ENCODE measurements at places on chromosomes 6 and 20.

- DNase-seq: no peak
These were observed 22.3 kb upstream of the RSPO3 start for GRCh38 chr6:127096167-127096566.

- no peak for DNase-seq
These were observed 29.2 kb downstream of the MBOAT1 start for GRCh38 chr6:20182926-20183521.

GRCh38 chr6:42338744-42339222 lies 112.9 kb downstream of the TRERF1 start:
- DNase-seq: no peak

GRCh38 chr6:53929041-53929820 lies 134.4 kb downstream of the LRRC1 start:
- no peak for DNase-seq

DNA sequence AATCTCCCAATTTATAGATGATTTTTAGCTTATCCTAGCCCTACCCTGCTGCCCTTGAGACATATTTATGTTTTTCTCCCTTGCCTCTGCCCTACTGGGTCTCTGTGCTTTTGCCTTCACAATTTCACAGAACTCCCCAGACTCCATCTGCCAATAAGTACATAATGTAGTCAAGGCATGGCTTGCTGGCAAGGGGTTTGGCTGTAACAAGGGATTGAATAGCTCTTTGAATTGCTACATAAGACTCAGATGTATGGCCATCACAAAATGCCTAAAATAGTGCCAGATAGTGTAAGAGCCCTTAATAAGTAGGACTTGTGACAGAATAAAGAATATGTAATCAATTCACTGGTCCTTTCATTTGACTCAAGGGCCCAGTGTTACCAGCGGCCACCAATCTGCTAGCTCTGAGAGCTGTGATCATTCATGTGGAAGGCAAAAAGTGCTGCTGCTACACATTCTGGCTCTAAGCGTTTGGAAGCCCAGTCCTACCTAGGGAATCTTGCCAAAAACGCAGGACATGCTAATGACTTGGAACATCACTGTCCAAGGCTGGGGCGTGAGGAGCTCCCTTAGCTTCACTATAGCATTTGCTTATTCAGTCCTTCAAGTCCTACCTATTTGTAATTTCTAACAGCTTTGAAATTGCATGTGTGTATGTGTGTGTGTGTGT lies 20.5 kb downstream of the CLVS2 start:
- no peak for DNase-seq

GRCh38 chr6:105509506-105510331 lies 106.8 kb upstream of the PREP start:
- no peak for DNase-seq

GRCh38 chr6:2677080-2677593 lies 73.6 kb downstream of the MYLK4 start:
- DNase-seq: no peak

GRCh38 chr6:168192195-168192900 lies 113.3 kb upstream of the FRMD1 start:
- DNase-seq: no peak

DNA sequence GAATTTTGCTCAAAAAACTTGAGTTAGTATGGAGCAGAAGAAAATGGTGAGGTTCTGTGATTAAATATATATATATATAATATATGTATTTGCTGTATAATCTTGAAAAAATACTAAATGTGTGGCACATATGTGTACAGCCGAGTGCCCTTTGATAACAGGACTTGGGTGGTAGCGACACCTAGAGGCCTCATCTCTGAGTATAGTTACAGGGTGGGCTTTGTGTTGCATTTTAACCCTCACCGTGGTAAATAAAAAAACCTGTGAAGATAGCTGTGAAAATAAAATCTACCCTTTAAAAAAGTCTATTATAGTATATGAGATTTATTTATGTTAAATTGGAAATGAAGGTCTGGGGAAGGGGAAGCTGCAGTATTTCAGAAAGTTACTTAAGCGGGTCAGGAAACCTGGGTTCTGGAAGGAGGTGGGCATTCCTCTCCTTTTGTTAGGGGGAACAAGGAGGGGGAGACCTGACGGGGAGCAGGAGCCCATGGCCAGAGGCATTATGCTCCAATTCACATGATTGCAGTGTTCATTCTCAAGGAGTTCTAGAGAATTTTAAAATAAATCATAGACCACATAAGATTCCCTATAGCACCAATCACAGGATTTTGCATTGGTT lies 82.7 kb downstream of the SH3BGRL2 start:
- no peak for DNase-seq

- no peak for DNase-seq
These were observed 76.1 kb upstream of the GPR6 start for GRCh38 chr6:109901976-109902375.

DNA sequence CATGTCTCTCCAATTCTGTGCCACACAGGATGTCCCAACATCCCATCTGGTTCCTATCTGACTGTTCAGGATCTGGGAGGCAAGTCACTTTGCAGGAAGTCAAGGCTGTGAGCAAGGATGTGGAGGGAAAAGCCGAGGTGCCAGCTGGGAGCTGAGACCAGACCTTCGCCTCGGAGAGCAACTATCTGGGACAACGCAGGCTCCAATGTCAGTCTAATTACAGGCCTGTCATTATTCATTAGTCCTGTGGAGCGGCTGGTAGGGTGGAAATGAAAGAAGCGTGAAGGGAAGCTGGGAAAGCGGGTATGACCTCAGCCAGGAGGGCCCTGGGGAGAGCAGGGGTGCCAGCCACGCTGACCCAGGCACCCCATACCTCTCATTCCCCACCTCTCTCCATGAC lies 147.3 kb downstream of the UNC5CL start:
- DNase-seq: no peak

GRCh38 chr6:39021779-39022178 lies 26.8 kb upstream of the GLP1R start:
- no peak for DNase-seq

- no peak for DNase-seq
These were observed 15.7 kb upstream of the ENPP1 start for GRCh38 chr6:131792091-131792496.
